Amniotic stem cell (primary cell): ENCODE measurements at places on chromosomes 13 and 19.

DNA sequence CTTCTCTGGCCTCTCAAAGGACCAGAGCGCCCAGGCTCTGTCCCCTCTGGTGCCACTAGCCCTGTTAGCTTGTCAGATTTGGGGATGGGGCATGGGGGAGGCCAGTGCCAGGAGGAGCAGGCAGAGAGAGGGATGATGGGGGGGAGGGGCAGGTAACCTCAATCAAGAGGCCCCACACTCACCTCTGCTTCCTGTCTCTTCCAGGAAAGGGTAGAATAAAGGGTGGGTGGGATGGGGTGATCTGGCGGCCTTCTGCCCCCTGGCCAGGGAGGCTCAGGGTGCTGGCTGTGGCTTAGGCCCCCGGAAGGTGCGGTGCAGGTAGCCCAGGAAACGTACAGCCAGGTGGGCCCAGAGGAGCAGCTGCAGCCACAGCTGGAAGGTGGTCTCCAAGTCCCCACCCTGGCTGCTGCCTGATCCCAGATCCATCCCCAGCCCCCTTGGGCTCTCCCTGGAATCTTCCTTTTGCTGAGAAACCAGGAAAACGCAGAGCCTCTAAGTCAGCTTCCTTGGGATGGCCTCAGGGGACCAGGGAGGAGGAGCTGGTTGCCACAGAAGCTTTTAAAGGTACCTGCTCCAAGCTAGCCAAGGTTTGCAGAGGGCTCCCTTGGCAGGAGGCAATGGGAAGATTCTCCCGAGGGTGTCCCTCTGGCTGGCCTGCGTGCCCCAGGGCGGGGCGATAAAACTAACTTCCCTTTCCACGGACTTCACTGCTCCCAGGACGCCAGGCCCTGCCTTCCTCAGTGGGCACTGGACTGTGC lies 5.3 kb downstream of the PRKACA start:
- no peak for DNase-seq

DNA sequence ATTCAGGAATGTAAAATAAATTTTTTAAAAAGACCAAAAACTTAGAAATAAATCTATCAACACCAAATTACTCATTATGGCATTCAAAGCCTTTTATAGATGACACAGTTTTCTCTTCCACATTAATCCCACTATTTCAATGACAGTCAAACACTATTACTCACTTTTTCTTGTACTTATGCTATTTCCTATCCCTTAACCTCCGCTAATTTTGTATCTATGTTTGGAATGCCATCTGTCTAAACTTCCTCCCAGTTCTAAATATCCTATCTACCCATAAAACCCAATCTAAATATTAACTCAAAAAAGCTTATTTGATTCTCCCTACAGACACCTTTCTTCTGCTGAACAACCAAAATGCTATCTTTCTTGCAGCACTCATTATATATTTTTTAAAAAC lies 203.5 kb downstream of the ENOX1 start:
- DNase-seq, result no peak

GRCh38 chr13:52808842-52809219 lies 39.6 kb downstream of the PCDH8 start:
- no peak for DNase-seq

DNA sequence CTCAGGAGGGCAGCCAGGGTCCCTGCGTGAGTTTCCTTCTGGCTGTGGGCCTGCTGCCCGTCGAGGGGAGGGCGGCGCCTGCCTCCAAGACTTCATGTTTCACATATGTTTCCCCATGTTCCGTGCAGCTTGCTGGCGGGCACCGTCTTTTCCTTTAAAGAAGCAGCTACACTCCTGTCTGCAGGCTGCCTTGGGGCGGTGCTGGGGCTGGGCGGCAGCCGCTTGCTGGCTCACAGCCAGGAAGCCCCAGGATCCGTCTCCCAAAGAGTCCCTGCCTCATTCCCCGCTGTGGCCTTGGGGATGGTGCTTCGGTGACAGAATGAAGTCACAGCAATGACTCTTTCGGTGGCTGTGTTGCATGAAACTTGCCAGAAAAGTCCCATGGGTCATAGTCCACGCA lies 24.9 kb downstream of the PIAS4 start:
- DNase-seq, result no peak

DNA sequence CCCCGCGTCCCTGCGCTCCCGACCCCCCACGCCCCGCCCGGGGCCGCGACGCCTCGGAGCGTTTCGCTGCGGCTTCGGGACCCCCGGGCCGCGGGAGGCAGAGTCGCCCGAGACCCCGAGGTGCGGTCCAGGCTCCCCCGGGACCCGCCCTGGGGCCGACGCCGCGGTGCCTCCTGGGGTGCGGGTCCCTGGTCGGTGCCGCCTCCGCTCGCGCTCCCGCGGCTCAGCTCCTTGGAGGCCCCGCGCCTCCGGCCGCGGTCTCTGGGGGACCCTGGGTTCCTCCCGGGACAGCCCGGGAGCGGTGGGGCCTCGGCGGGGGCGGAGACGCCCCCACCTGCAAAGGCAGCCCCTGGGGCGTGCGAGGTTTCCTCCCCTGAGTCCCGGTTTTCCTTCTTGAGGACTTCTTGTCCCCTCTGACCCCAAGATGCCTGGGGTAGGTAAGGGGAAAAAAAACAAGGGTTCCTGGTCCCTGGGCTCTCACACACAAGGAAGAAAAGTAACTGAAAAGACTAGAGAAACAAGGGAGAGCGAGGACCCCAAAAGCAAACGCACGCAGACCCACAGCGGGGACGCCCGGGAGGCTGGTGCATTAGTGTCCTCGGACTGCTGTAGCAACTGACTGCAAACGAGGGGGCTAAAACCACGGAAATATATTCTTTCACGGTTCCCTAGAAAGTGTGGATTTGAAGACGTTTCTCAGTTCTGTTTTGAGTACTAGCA lies 740 bp downstream of the ZNF555 start:
- no peak for DNase-seq

DNA sequence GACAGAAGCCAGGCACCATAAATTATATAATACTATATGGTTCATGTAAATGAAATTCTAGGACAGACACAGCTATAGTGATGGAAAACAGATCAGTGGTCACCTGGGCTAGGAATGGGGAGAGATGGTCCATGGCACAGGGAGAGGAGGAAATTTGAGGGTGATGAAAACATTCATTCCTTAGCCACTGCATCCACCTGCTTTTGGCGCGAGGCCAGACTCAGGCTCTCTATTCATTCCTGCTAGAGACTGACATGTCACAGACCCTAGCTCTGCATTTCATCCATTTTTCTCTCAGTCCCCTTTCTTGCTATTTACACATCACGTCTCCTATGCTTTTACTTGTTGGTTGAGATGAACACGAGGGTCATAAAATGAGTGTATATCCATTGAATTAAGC lies 628.3 kb upstream of the SLC10A2 start:
- DNase-seq, result no peak

DNA sequence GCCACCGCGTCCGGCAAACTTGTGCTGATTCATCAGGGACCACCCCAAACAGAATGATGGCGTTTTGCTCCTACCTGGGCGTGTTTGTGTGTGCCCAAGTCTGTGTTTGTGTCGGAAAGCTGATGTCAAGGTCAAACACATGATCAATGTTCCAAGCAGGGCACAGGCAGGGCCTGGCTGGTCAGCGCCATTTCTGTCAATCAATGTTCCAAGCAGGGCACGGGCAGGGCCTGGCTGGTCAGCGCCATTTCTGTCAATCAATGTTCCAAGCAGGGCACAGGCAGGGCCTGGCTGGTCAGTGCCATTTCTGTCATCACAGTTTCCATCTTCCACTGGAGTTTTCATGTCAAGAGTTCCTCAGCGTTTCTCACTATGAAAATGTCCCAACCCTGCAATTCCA lies 14.9 kb upstream of the GRTP1 start:
- DNase-seq, result no peak

DNA sequence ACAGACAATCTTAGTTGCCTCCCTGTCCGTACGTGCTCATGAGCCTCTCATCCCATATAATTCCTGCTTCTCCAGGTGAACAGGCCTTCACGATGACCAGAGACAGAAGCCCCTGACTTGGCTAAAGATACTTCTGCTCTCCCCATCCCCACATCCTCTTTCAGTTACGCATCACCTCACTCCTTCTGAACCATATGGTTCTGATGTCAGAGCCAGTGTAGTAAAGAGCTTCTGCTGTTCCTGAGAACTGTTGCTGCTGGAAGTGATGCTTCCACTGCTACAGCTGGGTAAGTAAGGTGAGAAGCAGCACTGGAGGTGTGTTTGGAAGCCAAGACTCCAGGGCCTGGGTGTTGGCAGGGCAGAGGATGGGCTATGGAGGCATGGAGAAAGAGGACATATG lies 12.9 kb downstream of the SIGLECL1 start:
- no peak for DNase-seq

DNA sequence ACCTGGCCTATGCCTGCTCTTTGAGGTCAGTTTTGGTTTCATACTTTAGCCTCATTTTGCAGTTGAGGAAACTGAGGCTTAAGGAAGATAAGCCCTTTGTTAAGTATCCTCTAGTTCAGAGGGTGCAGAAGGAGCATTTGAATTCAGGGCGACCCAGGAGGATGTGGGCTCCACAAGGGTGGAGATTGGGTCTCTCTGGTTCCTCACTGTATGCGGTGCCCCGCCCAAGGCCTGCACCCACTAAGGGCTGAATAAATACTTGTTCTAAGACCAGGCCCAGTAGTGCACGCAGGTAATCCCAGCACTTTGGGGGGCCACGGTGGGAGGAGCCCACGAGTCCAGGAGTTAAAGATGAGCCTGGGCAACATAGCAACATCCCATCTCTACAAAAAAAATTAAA lies 768 bp upstream of the SLC44A2 start:
- DNase-seq, result no peak

DNA sequence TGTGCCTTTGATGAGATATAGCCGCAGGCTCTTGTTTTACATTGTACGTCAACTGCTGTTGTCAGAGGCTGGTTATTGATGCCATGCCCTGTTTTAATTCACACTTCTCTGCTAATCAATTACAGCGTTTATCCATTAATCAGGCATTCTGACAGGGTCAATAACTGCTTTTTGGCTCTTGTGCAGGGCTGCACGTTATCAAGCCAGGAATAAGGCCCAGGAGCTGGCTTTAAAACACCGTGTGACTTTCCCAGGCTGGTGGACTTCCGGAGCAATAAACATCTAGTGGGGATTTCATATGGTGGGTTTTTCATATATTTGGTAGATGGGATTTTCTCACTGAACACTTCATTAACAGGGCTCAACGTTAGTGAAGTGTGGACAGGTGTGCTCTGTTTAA lies 221.7 kb downstream of the TM9SF2 start:
- DNase-seq, result no peak

- DNase-seq, result peak; percentile 9
These were observed at the start of gene SLC8A2 for GRCh38 chr19:47471733-47472457. SLC8A2 (minus strand) TSS chr19:47471893; CDS start chr19:47466403, 5,490 bp downstream.

DNA sequence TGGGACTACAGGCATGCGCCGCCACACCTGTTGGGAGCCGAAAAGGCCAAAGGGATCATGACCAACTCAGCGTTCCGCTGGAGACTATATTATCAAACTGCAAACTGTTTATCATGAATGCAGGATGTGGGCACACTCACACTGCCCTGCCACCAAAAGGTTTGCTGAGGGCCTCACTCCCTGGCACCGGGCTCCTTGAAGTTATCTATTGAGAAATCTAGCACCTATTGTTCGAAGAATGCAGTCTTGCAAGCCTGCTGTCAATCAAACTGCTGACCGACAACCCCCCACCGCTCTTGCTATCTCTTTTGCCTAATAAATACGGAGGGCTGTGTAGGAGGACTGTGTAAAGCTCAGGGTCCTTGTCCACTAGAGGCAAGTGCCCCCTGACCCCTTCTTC lies 5.2 kb upstream of the ZNF836 start:
- no peak for DNase-seq

GRCh38 chr19:50515168-50515561 lies 1.5 kb upstream of the ASPDH start:
- no peak for DNase-seq

GRCh38 chr19:18762125-18763023 lies 28.7 kb downstream of the COMP start:
- no peak for DNase-seq

GRCh38 chr13:42113478-42113877 lies 65.0 kb downstream of the DGKH start:
- no peak for DNase-seq

DNA sequence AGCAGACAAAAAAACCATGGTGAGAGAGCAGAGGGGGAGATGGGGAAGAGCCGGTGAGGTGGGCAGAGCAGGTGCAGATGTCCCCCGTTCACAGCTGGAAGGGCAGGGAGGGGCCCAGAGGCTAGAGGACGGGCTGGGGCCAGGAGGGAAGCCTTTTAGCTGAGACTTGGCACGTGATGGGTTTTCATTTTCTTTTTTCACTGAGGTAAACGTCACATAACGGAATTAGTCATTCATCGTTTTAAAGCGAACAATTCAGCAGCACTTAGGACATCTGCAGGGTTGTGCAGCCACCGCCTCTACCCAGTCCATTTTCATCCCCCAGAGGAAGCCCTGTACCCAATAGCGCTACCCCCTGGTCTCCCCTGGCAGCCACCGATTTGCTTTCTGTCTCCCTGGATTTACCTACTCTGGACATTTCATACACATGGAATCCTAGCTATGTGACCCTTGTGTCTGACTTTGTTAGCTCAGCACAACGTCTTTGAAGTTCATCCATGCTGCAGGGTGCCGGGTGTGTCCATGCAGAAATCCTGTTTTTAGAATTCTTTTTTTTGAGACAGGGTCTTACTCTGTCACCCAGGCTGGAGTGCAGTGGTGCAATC lies 16.0 kb upstream of the EMC10 start:
- DNase-seq, result no peak

GRCh38 chr13:19601749-19602725 lies 31.4 kb upstream of the MPHOSPH8 start:
- DNase-seq, result no peak

DNA sequence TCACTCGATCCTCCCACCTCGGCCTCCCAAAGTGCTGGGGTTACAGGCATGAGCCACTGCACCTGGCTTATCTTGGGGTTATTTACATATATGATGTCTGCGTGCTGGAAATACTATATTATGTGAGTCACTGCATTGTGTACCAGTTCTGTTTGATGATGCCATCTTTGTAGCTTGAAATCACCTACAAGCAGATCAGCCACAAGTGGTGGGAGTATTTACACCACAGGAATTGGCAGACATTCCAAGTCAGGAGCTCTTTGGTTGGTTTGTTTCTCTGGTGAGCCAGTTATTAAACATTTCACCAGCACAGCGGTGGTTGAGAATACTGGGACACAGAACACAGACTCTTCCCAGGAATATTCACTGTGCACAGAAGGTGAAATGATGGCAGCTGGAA lies 4.5 kb upstream of the TIMM44 start:
- no peak for DNase-seq

DNA sequence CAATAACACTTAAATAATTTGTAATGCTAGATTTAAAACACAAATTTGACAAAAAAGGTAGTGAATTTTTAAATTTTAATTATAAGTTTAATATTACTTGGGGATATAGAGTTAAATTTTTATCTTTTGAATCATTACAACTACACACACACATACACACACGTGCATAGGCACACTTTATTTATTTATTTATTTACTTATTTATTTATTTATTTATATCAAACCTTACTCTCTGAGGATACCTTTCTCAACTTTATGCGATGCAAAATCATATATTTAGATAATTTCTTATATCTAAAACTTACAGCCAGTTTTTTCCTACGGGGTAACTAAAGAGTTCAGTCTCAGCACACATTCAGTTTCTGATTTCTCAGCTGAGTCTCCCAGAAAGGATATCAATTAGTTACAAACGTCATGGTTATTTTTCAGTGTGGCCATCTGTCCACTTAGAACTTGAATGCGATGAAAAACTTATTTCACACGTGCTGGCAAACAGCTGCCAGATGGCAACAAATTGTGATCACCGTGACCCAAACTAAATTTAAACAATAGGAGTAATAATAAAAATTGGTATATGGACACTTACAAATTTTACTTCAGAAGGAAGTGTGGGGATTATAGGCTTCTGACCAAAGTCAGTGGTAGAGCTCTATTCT lies 683.1 kb upstream of the PRR20A start:
- no peak for DNase-seq

GRCh38 chr19:32041681-32042292 lies 303.6 kb upstream of the ZNF507 start:
- DNase-seq, result no peak
